Stimulated activated CD4-positive, alpha-beta T cell treated with anti-CD3 and anti-CD28 coated beads, Interleukin-1b, Interleukin-23, amount 100 ng/mL, for 48 hours (primary cell): ENCODE measurements at places on chromosomes 5 and 9.

DNA sequence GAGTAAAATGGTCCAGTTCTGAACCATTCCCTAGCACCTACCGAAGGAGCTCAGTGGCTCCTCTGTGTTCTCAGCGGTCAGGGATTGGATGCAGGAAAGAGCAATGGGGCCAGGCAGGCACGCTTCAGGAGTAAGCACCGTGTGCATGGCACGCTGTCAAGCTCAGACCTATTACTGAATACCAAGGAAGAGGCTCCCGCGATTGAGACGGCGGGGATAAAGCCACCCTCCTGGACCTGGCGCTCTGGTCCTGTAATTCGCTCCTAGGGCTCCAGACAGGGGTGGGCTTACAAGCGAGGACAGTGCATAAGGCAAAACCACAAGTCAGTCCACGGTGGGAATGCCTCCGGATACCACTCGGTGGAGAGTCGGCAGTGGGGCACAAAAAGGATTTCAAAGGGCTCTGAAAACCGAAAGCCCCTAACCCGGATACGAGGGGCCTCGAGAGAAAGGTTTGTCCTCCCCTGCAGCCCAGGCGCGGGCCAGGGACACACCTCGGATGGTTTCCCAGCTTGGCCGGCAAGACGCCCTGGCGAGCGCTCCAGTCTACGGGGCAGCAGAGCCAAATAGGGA lies 988 bp downstream of the OXCT1 start:
- no peak for DNase-seq

- DNase-seq: no peak
These were observed 19.1 kb downstream of the MGAT1 start for GRCh38 chr5:180783340-180784052.

DNA sequence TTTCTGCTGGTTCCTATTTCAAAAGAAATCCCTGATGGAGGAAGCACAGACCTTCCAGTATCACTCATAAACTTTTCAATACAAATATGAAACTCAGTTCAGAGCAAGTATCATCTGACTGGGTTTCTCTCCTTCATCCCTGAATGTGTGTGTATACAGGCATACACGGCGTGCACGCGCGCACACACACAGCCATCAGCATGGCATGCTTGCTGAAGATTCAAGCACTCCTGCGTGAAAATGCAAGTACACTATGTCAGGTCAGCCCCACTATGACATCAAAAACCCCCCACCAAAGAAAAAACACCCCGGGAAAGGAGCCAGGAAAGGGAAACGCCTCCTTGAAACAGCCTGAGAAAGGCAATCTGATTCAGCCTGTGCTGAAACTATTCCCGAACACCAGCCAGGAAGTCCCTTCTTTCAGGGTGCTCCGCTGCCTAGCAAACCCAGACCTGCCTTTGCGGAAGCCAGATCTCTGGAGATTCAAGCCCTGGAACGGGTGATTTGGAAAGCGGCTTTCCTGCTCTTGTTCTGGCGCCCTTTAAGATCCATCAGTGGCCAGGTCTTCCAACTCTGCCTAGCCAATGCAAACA lies 831 bp downstream of the KLHL3 start:
- peak; percentile 16 for DNase-seq

DNA sequence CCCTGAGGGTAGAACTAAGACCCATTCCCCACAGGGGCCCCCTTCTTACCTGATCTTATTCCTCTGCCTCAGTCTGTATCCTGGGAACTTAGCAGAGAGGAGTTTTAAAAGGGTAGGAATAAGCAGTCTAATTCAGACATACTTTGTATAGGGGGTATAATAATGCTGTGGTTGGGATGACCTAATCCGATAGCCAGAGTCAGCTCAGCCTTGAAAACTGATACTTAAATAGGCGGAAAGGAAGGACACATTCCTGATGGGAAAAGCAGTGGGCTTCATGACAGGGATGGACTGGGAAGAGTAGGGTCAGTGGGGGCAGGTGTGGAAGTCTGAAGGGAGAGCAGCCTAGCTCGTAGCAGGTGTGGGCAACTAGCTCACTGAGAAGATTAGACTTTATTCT lies 52.2 kb upstream of the TESK1 start:
- DNase-seq: no peak

- no peak for DNase-seq
These were observed 170.4 kb upstream of the FSTL4 start for GRCh38 chr5:133782736-133783135.

- no peak for DNase-seq
These were observed 1.9 kb upstream of the QRFP start for GRCh38 chr9:130898552-130898852.

DNA sequence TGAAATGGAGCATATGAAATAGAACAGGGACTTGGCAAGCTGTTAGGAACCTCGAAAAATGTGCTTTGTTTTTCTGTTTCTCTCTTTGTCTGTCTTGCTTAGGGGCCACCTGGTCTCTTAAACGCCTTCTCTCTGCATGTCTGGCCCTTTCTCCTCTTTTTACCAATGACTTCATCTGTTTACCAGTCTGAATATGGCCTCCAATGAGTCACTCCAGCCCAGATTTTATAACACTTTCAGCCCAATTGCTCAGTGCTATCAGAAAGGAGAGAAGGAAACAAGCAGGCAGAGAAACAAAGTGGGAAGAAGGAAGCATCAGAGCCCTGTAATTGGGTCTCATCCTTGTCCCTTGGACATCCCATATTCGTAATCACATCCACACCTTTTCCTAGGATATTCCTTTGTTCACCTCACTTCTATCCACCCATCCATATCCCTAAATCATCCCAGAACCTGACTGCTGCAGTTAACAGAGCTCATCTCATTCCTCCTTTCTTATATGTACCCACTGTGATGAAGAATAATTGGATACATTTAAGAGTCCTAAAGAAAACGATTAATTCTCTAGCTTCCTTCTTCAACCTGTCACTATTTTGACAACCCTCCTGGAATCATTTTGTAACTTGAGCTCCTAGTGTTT lies 151.8 kb upstream of the GPR151 start:
- no peak for DNase-seq

GRCh38 chr9:3888497-3888858 lies 362.7 kb upstream of the RFX3 start:
- no peak for DNase-seq

GRCh38 chr9:3528451-3528850 lies 2.6 kb upstream of the RFX3 start:
- DNase-seq: peak; percentile 69

GRCh38 chr5:1768283-1769000 lies 31.2 kb downstream of the MRPL36 start:
- DNase-seq: no peak
